ENCODE measurements at places on chromosomes 5 and 9. TPM values are rescaled to one million over a fixed set of nuclear protein-coding genes. Genes with fewer than 3 reads are reported as not detected.

- DNase-seq = no peak
- no peaks in the 10 kb centered on the region for H3K36me3 ChIP-seq
- no peak overlapping the region for H3K4me3 ChIP-seq
- no peaks in the 10 kb centered on the region for H3K27me3 ChIP-seq
Observed at GRCh38 chr5:9851458-9851857, 221.3 kb upstream of the TAS2R1 start.

GRCh38 chr9:85647571-85647970, 94.2 kb downstream of the AGTPBP1 start:
- H3K4me1 ChIP-seq = no peaks in the 10 kb centered on the region
- no peak overlapping the region for H3K4me3 ChIP-seq
- no peak for DNase-seq
- H3K27me3 ChIP-seq = no peaks in the 10 kb centered on the region

DNA sequence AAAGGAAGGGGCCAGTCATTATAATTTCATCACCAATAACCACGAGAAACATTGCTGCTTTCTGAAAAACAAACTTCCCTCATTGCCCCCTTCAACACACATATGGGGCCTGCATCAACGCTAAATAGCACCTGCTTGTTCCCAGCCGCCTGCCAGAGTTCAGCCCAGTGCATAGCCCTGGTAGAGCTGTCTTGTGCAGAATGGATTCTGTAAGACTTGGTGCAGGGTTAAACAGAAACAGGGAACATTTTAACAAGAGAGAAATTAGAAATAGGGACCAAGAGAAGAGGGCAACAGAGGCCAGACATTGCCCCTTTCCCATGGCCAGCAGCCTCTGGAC, 56.7 kb downstream of the UBE2QL1 start:
- peaks cover 4% of the 10 kb centered on the region for H3K4me1 ChIP-seq
- no peak for DNase-seq
- no peaks in the 10 kb centered on the region for H3K36me3 ChIP-seq
- H3K4me3 ChIP-seq = no peak overlapping the region
- no peaks in the 10 kb centered on the region for H3K27me3 ChIP-seq
- H3K27ac ChIP-seq = no peak overlapping the region

GRCh38 chr9:98977813-98978212, 34.1 kb downstream of the COL15A1 start:
- H3K4me3 ChIP-seq = no peak overlapping the region
- H3K27me3 ChIP-seq = no peaks in the 10 kb centered on the region
- H3K27ac ChIP-seq = peak overlapping the region; percentile 11
- H3K36me3 ChIP-seq = no peaks in the 10 kb centered on the region
- no peak for DNase-seq

DNA sequence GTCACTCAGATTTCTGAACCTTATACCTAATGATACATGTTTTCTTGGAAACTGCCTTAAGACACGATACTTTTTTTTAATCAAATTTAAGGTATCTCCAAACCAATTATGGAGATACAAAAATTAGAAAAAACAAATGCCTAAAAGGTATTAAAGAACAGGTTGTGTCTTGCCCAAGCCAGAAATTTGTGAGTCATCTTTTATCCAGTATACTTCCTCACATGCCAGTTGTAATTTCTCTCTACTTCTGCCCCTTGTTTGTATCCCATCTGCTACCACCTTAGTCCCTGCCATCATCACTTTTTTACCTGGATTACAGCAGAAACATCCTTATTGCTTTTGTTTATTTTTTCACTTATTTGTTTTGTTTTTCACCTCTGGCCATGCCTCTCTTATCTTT, 571.2 kb upstream of the DAB2 start:
- H3K4me3 ChIP-seq = no peak overlapping the region
- H3K36me3 ChIP-seq = no peaks in the 10 kb centered on the region
- DNase-seq = no peak
- H3K4me1 ChIP-seq = no peaks in the 10 kb centered on the region
- H3K27ac ChIP-seq = no peak overlapping the region

The PAXX gene
- total RNA-seq = 15.7 TPM

The PCDHB12 gene
- total RNA-seq = 5.3 TPM
